ENCODE measurements at places on chromosomes 16 and 17. TPM values are rescaled to one million over a fixed set of nuclear protein-coding genes. Genes with fewer than 3 reads are reported as not detected.

The CTNS gene
- 22.2 TPM for total RNA-seq

The GRB7 gene
- total RNA-seq, result 0.16 TPM

The NDRG4 gene
- 7.7 TPM for total RNA-seq

The PRAC1 gene
- not detected for total RNA-seq

The RHBDL3 gene
- 0.49 TPM for total RNA-seq

The LPO gene
- total RNA-seq, result not detected

The KIF2B gene
- not detected for total RNA-seq

The TNFSF13 gene
- 1.5 TPM for total RNA-seq

The TBC1D3G gene
- total RNA-seq, result not detected

The ALOX15B gene
- not detected for total RNA-seq

The KRTAP17-1 gene
- not detected for total RNA-seq

The CCR7 gene
- total RNA-seq, result not detected

The SULT1A4 gene
- total RNA-seq, result 0.32 TPM

The CCL16 gene
- total RNA-seq, result not detected

The SULT1A1 gene
- total RNA-seq, result 0.61 TPM

All from hair follicle dermal papilla cell (primary cell).